ENCODE measurements at places on chromosomes 16 and 17. TPM values are rescaled to one million over a fixed set of nuclear protein-coding genes. Genes with fewer than 3 reads are reported as not detected.

HS3ST3B1 gene
- total RNA-seq: 2.7 TPM

GRCh38 chr17:79354173-79354820 is 256.6 kb downstream of the RBFOX3 start:
- DNase-seq: no peak

DNA sequence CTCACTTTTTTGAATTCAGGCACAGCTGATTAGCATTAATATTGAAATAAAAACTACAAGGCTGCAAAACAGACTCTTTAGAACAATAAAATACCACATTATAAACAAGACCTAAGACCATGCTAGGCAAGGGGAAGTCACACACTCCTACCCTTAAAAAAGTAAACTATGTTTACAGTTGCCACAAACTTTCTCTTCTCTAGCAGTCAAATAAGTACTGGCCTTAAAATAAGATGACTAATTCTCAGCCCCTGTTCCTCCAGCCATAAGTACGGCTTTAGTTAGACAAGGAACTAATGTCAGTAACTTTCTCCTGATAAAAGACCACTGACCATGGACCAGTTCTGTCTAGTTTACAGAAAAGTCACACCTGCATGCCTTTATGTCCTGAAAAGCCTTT is 19.5 kb upstream of the CPHXL start:
- no peak for DNase-seq

CDH15 gene
- total RNA-seq: not detected

CWC25 gene
- total RNA-seq: 29.1 TPM

DNA sequence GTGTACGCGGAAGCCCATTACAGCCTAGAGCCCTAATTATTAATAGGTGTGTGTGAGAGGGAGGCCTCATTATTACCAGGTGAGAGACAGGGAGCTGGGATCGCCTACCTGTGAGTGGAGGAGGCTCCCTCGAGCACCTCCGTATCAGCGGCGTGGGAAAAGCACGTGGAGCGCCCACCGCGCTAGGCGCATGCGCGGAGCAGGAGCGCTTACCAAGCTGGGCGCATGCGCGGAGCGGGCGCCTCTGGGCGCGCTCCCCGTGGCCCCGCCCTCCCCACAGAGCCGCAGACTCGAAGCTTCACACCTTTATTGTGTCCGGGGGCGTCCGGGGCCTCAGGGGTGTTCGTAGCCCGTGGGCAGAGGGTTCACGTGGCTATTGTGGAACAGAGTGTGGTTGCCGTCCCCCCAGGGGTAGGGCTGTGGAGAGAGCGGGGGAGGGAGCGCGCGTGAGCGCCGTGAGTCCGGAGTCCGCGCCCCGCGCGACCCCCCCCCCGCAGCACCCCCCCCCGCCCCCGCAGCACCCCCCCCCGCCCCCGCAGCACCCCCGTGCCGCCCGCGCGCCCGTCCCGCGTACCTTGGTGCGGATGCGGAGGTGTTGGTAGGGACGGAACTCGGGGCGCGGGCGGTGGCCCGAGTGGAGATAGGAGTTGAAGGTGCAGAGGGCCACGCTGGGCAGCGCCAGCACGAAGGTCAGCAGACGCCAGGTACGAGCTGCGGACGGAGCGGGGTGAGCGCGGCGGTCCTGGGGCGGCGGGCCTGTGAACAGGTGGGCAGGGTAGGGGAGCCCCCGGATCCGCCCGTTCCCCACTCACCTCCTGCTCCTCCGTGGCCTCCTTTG is 500 bp downstream of the COX6A2 start:
- DNase-seq: no peak

CSH2 gene
- not detected for total RNA-seq

- no peak for DNase-seq
Measured at GRCh38 chr17:56708220-56708558, 114.7 kb downstream of the NOG start.

DNA sequence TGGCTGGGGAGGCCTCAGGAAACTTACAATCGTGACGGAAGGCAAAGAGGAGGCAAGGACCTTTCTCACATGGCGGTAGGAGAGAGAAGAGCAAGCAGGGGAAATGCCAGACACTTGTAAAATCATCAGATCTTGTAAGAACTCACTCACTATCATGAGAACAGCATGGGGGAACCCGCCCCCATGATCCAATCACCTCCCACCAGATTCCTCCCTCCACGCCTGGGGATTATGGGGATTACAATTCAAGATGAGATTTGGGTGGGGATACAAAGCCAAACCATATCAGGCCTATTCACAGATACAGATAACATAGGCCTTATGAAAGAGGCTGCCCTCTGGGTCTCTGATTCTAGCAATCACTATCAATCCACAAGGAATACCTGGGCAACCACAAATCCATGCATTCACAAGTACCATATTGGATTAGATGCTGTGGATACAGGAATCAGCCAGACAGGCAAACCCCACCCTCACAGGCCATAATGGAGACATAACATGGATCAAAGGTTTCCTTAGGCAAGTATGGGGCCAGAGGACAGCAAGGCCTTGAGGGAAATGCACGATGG is 284.9 kb downstream of the SOX9 start:
- no peak for DNase-seq

GRCh38 chr17:49842371-49842770 is 5.5 kb downstream of the TAC4 start:
- DNase-seq: no peak

DNA sequence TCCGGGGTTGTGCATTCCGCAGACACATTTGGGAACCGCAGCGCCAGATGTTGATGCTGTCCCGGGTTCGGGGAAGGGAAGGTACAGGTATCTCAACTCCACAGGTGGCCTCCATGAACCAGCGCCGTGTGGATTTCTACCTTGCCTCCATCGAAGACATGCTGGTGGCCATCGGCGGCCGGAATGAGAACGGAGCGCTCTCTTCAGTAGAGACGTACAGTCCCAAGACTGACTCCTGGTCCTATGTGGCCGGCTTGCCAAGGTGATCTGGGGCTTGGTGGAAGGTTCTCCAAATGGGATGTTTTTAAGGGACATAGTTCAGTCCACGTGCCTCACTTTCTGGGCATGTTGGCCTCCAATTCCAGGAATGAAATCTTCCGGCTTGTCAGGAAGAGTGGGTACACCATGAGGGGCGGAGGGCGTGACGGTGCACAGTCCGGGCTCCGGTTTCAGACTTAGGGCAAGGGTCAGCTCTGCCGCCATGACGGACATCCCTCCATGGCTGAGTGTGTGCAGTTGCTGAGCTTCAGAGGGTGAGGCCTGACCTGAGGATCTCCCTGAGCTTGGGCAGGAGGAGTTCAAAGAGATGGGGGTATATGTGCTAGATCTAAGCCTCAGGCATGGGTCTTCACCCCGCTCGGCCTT is 11.5 kb downstream of the KLHL36 start:
- no peak for DNase-seq

GRCh38 chr16:12862327-12862726 is 39.1 kb upstream of the SHISA9 start:
- no peak for DNase-seq

- DNase-seq: no peak
Measured at GRCh38 chr16:66382171-66382965, 15.9 kb downstream of the CDH5 start.

GRCh38 chr16:25897702-25898101 is 205.9 kb downstream of the HS3ST4 start:
- no peak for DNase-seq

RAB26 gene
- total RNA-seq: not detected

ZNF75A gene
- 11.5 TPM for total RNA-seq

GRCh38 chr17:58996968-58997367 is 109.7 kb downstream of the TRIM37 start:
- no peak for DNase-seq

Data from thoracic aorta (tissue), 2 donors.